ENCODE measurements at places on chromosomes 1 and 21. TPM values are rescaled to one million over a fixed set of nuclear protein-coding genes. Genes with fewer than 3 reads are reported as not detected.

- DNase-seq = no peak
Measured at GRCh38 chr1:44380666-44381177, 24.3 kb upstream of the RNF220 start.

DNA sequence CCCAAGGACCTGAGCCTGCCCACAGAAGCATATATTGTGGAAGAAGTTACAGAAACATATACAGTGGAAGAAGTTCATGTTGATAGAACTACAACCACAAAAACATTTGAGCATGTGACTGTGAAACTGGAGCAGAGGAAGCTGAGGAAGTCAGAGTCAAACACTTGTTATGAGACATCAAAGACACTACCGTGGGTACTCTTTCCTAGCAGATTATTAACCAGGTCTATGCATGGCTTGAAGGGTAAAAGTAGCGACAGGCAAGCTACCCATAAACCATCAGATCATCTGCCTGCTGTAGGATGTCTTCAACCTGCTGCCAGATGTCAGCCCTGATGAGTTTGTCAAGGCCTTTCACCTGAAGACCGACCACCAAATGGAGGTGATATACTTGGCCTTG is 35.8 kb downstream of the IVNS1ABP start:
- DNase-seq = no peak

DNA sequence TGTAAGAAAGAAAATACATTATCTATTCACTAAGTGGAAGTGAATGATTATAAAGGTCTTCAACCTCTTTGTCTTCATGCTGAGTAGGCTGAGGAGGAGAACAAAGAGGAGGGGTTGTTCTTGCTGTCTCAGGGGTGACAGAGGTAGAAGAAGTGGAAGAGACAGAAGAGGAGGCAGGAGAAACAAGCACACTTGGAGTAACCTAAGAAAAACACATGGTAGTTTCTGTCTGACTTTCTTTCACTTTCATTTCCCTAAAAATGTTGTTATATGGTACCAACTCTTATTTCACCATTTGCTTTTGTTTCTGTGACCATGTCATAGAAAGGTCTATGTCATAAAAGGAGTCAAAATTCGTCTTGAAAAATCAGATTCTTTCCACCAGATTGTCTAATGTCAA is 696.6 kb upstream of the BRINP3 start:
- no peak for DNase-seq

DNA sequence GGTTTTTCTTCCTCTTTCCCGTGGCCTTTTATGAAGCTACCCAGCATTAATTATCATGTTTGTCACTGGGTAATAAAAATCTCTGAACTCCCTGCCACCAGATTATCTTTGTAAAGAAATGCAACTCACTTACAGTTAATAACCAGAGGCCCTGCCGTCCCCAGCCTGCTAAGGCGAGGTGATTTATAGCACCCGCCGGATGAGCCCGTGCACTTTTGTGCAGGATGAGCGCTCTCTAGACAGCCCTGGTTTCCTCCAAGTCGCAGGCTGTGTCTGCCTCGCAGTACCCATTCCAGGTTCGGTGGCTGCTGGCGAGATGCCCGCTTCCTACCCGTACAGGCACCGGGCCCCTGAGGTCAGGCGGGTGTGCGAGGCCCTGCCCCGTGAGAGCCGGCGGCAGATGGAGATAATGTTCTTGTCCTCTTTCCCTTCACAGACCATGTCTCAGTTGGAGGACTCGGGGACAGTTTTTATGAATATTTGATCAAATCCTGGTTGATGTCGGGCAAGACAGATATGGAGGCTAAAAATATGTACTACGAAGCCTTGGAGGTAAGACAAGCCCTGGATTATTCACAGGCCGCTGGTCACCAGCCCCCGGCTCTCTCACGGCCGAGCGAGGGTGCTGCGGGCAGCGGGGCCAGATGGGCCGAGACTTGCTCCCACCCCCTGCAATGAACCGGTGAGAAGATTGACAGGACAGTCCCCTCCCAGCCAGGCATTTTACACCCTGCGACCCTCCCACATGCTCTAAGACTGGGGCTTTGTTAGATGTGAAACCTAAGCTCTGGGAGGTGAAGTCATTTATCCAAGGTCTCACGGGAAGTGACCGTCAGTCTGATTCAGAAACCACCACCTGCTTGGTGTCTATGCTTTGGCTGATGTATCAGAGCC is 28.5 kb upstream of the SELENON start:
- no peak for DNase-seq

DNA sequence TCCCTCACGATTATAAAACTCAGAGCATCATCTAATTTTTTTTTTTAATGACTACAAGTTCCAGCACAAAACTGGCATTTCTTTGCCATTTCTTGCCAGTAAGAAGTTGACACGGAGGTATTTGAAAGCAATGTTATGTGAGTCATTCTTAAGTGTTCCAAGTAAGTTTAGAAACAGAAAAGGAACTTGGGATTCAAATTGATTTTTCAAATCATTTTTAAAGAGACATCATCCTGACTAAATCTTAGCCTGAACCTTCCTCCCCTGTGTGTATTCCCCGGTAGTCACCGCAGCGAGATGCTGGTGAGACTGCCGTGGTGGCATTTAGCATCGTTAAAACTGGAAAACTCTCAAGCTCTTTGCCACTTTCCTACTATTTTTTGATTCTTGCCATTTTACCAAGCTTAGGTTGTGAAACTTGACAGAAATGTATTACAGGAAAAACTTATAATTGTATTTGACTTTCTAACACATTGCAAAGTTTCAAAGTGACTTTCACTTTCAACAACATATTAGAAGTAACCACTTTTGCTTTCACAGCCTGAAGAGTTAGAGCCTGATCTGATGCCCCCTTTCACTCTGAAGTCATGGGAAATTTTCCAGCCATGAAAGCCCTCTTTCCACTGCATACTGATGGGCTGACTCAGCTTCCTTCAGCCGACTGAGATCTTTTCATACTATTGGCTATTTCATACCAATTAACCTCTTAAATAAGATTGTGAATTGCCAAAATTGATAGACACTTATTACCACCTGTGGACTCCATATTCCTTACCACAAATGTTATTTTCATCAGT is 61.4 kb downstream of the OLFML2B start:
- DNase-seq = no peak

GRCh38 chr1:113333056-113333455 is 57.3 kb upstream of the MAGI3 start:
- no peak for DNase-seq

GRCh38 chr1:202578001-202578504 is 132.2 kb downstream of the SYT2 start:
- no peak for DNase-seq

GBP7 gene
- total RNA-seq = not detected

KISS1 gene
- total RNA-seq = 4.0 TPM

DNA sequence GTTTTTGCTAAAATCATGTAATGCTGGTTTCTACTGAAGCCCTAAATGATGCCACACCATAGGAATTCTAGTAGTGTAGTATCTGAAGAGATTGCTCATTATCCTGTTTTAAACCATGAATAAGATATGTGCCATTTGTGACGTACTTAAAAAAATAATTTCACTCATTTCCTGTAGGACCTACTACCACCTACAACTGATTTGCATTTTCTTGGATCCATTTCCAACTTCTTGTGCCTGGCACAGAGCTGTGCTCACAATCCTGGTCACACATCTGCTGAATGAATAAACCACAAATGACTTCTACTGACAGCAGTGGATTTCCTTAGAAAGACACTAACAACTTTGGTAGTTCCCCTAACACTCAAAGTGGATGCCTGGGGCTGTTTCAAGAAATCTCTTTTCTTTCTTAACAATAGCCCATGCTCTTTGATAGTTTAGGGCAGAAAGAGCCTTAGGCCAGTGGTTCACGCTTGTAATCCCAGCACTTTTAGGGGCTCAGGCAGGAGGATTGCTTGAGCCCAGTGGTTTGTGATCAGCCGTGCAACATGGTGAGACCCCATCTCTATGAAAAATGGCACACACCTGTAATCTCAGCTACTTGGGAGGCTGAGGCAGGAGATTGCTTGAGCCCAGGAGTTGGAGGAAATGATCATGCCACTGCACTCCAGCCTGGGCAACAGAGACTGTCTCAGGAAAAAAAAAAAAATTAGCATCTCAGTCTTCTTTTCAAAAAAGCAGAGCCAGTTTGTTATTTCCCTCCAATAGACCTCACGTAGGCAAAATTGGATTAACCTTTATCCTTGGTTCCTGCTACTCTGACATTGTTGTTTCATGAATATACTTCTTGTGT is 13.0 kb upstream of the BATF3 start:
- no peak for DNase-seq

ENAH gene
- total RNA-seq = 167 TPM

- no peak for DNase-seq
Measured at GRCh38 chr1:62435231-62436038, 1.4 kb upstream of the USP1 start.

ZBTB7B gene
- total RNA-seq = 38.6 TPM

ST6GALNAC5 gene
- 0.24 TPM for total RNA-seq
